ENCODE measurements at places on chromosomes 13 and 19.
A peak's percentile ranks its signal among the peaks of the same experiment; 100 is the strongest.

DNA sequence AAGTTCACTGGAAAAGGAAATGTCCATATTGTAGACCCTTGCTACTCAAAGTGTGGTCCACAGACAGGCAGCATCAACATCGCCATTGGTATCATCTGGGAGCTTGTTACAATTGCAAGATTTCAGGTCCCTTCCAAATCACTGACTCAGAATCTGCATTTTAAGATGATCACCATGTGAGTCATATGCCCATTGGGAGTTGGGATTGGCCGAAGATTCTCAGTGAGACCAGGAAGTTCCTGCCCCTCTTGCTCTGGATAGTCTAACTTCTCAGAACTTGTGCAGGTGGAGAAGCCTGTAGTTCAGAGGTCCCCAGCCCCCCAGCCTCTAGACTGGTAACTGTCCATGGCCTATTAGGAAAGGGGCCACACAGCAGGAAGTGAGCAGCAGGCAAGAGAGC lies 48.9 kb upstream of the URAD start:
- DNase-seq, result peak; percentile 19

DNA sequence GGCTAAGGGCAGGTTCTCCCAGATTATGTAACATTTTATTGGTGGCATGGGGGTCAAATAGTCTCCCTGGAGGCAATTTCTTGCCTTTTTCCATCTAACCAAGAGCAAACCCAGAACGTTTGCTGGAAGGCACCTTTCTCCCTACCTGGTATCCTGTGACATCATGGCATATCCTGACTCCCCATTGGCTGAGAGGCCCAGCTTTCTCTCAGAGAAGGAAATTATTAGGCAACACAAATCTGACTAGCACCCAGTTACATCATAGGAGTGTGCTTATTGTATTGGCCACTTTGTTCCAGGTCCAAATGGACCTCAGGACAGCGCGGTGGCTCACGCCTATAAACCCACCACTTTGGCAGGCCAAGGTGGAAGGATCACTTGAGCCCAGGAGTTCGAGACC lies 13.0 kb downstream of the NTN5 start:
- no peak for DNase-seq

- DNase-seq, result no peak
These were observed 53.3 kb downstream of the STK24 start for GRCh38 chr13:98523455-98524102.

DNA sequence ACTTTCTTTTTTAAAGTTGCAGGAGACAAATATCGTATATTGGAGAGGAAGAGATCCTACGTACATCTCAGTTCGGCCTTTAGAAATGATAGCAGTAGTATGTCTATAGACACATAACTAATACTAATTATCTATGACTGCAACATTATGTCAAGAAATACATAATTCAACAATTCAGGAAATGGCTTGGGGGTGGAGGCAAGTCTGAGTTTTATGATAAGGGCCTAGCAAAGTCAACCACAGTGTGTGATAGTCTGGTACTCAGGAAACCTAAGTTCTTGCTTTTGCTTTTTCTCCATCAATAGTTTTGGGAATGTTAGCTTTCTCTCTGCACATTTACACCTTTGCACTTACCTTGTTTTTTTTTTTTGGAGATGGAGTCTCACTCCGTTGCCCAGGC lies 27.5 kb upstream of the OBI1 start:
- no peak for DNase-seq

DNA sequence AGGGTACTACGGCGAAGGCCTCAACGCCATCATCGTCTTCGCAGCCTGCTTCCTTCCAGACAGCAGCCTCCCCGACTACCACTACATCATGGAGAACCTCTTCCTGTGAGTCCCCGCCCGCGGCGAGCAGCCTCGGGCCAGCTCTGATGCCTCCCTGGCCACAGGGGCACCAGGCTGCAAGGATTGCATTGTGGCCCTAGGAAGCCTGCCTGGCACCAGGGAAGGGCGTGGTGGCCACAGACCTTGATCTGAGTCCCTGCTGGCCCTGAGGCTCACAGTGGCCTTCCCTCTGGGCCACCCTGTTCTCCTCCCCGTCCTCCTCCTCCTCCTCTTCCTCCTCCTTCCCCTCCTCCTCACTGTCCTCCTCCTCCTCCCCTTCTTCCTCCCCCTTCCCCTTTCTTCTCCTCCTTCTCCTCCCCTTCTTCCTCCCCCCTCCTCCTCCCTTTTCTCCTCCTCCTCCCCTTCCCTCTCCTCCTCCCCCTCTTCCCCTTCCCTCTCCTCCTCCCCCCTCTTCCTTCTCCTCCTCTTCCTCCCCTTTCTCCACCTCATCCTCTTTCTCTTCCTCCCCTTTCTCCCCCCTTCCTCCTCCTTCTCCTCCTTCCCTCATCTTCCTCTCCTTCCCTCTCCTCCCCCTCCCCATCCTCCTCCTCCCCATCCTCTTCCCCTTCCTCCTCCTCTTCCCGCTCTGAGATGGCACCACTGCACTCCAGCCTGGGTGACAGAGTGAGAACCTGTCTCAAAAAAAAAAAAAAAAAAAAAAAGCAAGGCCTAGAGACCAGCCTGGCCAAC lies 24.4 kb upstream of the NMRK2 start:
- no peak for DNase-seq

GRCh38 chr19:411723-412355 lies 2.9 kb upstream of the C2CD4C start:
- no peak for DNase-seq

DNA sequence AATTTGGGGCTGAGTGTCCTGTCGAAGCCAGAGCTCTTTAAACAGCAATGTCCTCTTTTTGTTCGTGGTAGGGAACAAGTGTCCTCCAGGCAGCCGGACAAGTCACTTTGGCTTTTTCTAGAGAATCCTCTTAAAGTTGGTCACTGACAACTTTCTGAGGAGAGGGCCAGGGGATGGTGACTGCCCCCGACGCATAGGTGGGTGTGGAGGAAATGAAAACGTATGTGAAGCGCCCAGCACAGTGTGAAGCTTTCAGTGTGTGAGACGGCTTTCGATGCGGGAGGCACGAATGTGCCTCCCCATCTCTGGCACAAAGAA lies 45.8 kb upstream of the ZNF536 start:
- DNase-seq, result no peak
